Activated T-cell treated with anti-CD3 and anti-CD28 coated beads, Interleukin-2, amount 50 U/mL, for 4 hours (primary cell): ENCODE measurements at places on chromosomes 3 and 15.

GRCh38 chr3:70261283-70261682 lies 51.2 kb downstream of the MDFIC2 start:
- no peak for DNase-seq

GRCh38 chr3:55903680-55904079 lies 416.6 kb upstream of the WNT5A start:
- no peak for DNase-seq

- no peak for DNase-seq
Observed at GRCh38 chr3:16550305-16550675, 36.8 kb upstream of the RFTN1 start.

GRCh38 chr15:62068071-62068809 lies 1.5 kb downstream of the C2CD4A start:
- DNase-seq: no peak

- DNase-seq: no peak
Observed at GRCh38 chr3:156606729-156607128, 51.8 kb upstream of the SSR3 start.

GRCh38 chr3:3196148-3196861 lies 16.8 kb upstream of the CRBN start:
- DNase-seq: no peak
